Caki2 (cell line): ENCODE measurements at places on chromosomes 1 and 21.
A peak's percentile ranks its signal among the peaks of the same experiment; 100 is the strongest.

DNA sequence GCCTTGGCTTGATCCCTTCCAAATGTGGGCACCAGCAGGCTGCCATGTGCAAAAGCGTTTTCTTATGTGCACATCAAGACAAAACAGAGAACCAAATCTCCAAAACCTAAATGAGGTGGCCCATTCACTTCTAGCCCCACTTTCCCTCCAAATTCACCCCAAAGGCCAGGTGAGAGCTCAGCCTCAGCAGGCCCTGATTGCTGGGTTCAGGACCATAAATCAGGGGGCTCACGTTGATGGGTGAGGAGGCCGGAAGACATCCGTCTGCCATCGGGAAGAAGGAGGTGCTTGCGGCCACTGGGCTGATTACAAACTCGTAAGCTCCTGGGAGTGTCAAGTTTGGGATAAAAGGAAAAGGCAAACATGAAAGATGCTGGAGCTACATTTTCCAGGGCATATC is 86.7 kb upstream of the CLDN14 start:
- DNase-seq: no peak

GRCh38 chr1:115373305-115373704 is 35.3 kb upstream of the NGF start:
- DNase-seq: peak; percentile 4

GRCh38 chr1:87129038-87129437 is 199.6 kb upstream of the LMO4 start:
- DNase-seq: no peak

DNA sequence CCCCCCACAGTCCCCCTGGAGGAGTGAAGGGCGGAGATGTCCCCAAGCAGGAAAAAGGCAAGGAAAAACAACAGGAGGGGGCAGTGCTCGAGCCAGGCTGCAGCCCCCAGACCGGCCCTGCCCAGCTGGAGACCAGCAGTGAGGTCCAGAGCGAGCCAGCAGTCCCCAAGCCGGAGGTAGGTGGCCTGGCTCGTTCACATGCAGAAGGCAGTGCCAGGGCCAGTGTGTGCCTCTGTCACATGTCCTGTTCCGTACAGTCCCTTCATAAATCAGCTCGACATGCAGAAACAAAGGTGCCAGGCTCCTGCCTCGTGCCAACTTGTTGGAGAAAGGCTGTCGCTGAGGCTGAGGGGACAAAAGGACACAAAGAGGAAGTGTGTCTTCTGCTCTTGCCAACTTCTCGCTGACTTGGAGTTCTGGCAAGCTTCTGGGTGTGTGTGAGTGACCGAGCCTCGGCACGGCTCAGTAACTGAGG is 24.1 kb upstream of the MPZL1 start:
- no peak for DNase-seq

GRCh38 chr1:167171286-167171929 is 49.3 kb upstream of the POU2F1 start:
- DNase-seq: no peak

DNA sequence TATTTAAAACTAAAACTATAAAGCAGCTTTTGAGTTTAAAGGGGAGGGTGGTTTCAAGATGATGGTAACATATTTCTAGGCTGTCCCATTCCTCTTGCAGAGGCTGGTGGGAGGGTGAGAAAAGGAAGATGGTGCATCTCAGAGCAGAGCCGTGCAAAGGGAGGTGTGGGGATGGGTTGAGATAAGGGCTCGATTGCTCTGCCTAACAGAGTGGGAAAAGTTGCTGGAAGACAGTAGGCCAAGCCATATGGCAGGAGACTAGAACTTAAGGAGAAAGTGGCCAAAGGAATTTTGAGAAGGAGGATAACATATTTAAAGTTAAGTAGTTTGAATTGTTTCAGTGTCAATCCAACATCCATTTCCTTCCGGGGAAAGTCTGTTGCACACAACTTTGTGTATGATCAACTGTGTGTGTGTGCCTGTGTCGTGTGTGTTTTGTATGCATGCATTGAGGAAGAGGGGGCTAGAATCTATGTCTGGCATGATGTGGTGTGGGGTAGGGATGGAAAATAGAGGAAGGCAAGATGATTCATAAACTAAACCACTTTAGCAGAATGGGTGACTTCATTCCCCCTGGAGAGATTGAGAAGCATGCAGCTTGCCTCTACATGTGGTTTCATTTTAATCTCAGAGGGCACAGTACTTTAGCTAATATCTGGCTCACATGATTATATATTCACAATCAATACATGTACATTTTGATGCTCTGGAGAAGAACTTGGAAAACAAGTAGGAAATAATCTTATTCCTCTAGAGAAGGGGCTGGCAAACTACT is 145.0 kb upstream of the DNAH14 start:
- no peak for DNase-seq

- no peak for DNase-seq
Measured at GRCh38 chr1:93196591-93196990, 16.1 kb downstream of the CCDC18 start.

GRCh38 chr1:201113451-201114244 is 1.4 kb upstream of the CACNA1S start:
- peak; percentile 18 for DNase-seq

DNA sequence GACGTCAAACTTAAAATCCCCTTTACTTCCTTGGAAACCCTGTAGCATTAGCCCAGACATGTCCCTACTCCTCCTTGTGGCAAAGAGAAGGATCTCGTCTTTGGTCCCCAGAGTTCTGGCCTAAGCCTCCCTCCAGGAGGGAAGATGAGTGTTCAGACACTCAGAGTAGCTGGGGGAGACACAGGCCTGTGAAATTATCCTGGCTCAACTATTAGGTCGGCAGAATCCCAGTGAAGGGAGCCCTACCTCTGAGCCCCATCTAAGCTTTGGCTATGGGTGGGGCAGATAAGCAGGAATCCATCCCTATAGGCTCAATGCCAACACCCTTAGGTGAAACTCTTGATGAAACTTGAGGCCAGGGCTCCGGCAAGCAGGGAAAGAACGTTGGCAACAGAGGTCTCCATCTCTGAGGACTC is 1.7 kb upstream of the SFN start:
- no peak for DNase-seq

DNA sequence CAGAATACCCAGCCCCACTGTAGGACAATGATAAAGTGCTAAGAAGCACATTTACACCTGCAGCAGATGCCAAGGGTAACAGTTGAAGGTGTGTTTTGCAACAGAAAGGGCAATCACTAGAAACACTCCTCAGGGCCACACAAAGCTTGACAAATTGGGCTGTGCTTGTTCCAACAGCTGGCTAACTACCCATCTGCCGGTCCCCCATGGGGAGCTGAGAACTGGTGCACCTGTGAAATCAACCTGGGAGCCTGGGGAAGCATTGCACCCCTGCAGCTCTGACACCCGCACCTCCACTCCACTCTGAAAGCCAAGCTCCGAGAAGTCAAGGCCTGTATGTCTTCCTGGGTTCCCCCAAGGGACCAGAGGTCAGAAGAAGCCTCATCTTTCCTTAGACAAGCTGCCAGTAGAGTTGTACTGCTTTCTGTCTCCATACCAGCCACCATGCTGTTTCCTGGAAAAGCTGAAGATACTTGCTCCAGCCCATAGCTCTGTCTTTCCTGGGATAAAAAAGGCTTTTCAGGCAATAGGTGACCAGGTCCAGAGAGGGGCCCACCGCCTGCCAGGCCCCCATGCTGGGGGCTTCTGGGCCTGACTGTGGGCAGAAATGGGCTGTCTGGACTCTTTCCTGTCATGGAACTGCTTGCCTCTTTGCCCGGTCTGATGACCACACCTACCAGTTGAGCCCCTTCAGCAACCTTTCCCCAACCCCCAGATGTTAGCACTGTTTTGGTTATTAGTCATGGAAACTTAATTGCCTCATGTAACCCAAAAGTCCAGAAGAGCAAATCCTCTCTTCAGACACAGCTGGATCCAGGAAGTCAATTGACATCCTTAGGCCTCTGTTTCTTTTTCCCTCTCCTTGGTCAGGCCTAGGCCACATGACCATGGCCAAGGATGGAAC is 93.6 kb downstream of the KIF14 start:
- peak; percentile 18 for DNase-seq

DNA sequence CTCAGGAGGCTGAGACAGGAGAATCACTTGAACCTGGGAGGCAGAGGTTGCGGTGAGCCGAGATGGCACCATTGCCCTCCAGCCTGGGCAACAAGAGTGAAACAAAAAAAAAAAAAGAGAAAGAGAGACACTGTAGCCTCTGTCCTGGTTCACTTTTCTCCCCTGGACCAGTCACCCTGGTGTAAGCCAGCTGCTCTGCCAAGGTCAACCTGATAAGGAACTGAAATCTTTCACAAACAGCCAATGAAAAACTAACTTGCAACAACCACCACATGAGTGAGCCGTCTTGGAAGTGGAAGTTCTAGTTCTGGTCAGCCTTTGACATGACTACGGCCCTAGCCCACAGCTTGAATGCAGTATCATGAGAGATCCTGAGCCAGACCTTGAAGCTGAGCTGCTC is 36.8 kb upstream of the CXADR start:
- no peak for DNase-seq

- no peak for DNase-seq
Measured at GRCh38 chr1:41622859-41623732, 138.6 kb upstream of the EDN2 start.

DNA sequence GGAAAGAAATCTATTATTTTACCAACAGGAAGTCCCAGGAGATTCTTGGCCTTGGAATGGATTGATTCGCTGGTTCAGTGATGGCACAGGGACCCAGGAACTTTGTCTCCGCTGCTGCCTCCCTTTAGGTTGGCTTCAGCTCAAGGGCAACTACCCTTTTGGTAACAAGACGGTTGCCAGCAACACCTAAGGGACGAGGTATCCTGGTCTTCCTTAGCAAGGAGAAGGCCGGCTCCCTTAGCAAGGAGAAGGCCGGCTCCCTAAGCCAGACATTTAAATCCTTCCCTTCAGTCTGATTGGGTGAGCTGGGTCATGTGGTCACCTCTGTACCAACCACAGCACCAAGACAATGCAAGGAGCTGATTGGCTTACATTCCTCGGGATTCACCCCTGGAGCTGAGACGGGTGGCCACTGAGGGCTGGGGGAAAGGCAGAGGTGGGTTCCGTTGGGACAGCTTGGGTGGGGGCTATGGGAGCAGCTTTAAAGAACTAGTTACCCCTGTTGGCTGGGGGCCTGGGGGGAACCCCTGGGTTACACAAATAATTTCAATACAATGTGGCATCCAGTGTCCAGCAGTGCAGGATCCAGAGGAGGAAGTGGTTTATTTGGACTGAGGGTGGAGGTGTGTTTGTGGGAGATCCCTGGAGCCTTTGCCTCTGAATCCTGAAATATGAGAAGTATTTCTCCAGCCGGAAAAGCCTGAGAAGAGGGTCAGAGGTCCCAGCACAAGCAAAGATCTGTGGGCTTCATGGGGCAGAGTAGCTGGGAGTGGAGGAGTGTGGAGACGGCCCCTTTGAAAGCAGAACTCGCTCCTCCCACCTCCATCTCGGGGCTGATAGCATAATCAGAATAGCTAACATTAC is 20.7 kb upstream of the CLIC4 start:
- DNase-seq: peak; percentile 92

DNA sequence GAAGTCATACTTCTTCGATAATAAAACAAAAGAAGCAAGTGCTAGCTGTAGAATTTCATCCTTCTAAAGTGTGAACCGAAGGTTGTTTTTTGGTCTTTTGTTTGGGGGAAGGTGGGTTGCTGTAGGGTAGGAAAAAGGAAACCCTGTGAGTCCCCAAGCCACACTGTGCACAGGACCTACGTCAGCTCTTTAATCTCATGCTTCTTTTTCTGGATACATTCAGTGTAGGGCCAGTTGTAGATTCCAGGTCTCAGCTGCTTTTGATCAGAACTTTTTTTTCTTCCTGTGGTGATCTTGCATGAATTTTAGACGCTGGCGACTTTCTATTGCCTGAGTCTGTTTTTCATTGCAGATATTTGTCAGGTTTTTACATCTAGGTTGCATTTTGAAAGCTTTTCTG is 40.2 kb downstream of the BCL9 start:
- DNase-seq: no peak

GRCh38 chr1:220726634-220727033 is 21.5 kb upstream of the MTARC2 start:
- no peak for DNase-seq

DNA sequence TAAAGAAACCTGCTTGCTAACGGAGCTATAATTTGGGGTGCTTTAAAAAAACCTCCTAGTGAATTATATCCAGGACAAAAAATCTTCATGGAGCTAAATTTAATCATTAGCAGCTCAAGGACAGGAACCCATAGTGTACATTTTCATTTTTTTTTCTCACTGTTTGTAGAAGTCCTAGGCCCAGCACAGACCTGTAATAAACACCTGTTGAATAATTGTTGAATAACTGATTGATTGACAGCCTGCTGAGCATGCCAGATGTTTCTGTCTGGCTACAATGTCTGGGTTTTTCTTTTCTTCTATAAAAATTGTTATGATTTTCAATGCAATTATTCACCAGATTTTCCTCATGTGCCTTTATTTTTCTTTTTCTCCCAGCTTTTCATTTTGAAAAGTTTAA is 10.9 kb upstream of the GALNT2 start:
- no peak for DNase-seq

GRCh38 chr21:25304611-25305010 is 302.7 kb downstream of the MRPL39 start:
- no peak for DNase-seq

GRCh38 chr1:88661951-88662699 is 21.9 kb upstream of the PKN2 start:
- DNase-seq: no peak

DNA sequence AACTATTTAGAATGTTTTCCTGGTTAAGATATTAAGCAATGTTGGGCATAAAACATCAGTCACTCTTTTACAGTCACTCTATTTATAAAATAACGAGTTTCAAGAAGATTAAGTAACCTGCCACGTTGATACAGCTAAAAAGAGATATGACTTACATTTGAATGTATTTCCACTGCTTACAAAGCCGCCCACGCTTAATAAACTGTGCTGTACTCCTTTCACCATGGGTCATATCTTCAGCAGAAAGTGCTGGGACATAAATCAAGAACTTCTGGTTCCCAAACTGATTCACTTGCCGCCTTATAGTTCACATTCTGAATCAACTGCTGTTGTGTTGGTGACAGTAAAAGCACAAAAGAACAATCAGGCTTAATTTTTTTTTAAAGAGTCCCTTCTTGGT is 666.7 kb downstream of the NCAM2 start:
- no peak for DNase-seq

GRCh38 chr1:57067863-57068262 is 102.0 kb upstream of the C8B start:
- no peak for DNase-seq

GRCh38 chr1:205343431-205344065 is 13.2 kb downstream of the KLHDC8A start:
- DNase-seq: no peak
